Activated CD8-positive, alpha-beta memory T cell treated with anti-CD3 and anti-CD28 coated beads for 36 hours (primary cell): ENCODE measurements at places on chromosomes 2 and 18. TPM values are rescaled to one million over a fixed set of nuclear protein-coding genes. Genes with fewer than 3 reads are reported as not detected.

Gene ITM2C
- 55.0 TPM for total RNA-seq

Gene GREB1L
- total RNA-seq, result not detected

Gene RTP5
- 0.11 TPM for total RNA-seq

Gene SCN3A
- total RNA-seq, result not detected

Gene LOXHD1
- total RNA-seq, result not detected

Gene ZFAND2B
- total RNA-seq, result 33.3 TPM

Gene PRSS56
- not detected for total RNA-seq

Gene G6PC2
- total RNA-seq, result not detected

Gene ANKRD29
- not detected for total RNA-seq
